NCI-H2107 (cell line): ENCODE measurements at places on chromosomes 3 and 15.

DNA sequence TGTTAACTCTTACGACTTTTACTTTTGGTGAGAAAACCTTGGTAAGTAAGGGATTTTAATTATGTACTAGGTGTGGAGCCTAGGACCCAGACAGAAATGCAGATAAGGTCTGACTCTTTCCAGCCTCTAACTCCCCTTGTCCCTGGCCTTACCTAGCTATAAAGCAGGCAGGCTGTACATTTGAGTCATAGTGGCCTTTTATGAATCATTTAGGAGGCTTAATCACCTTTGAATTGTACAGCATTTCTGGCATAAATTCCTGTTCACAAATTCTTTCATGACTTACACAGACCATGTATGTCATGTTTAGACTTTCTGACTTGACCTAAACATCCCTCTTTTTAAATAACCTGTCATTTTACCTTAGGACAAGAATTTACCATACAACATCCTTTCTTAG, 47.4 kb downstream of the CHCHD4 start:
- no peak for DNase-seq

DNA sequence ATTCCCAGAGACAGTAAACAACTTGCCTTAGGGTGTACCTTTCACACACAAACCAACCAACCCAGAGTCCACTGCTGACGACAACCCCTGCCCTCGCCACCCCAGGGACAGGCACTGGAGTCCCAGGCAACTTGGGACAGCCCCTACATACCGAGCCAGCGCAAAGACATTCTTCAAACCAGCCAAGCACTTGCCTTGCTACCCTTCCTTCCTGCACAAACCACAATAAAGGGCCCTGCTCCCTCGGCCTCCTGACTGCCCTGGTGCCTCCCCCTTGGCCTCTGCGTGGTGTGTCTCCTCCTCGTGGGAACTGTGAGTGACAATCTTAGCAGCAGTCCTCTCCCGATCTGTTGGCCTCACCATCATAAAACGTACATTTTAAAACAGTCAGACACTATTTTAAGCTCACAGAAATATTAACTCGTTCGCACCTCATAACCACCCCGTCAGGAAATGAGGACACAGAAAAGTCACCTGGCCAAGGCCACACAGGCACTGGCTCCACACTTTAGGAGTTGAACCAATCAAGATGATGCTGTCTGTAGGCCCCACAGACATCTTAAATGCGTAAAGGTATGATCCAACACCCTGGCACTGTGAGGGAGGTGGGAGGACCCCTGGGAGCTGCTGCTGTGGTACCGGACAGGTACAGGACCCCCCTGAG, 113.8 kb downstream of the ADCY5 start:
- no peak for DNase-seq

DNA sequence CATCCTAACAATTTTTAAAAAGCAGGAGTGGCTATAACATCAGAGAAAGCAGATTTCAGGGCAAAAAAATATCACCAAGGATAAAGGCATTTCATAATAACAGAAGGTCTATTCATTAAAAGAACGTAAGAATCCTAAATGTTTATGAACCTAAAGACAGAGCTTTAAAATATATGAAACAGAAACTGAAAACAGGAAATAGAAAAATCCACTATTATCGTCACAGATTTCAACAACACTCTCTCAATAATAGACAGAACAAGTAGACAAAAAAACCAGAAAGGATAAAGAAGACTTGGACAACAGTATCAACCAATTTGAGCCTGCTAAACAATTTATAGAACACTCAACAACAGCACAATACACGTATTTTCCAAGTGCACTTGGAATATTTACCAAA, 71.4 kb downstream of the FBXL22 start:
- DNase-seq, result no peak

DNA sequence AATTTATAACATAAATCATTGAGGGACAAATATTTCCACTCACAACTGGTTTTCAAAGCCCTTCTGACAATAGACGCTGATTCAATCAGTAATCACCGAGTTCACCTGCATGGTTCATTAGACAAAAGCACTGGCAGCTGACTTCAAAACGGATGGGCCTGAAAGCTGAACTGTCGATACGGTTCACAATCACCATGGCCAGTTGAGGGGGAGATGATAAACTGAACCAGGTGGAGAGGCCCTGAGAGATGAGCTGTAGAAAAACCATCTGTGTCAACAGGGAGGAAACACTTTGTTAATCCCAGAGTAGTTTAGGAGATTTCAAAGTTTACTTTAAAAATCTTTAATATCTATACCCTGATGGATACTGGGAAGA, 75.0 kb downstream of the PEX5L start:
- DNase-seq, result no peak

DNA sequence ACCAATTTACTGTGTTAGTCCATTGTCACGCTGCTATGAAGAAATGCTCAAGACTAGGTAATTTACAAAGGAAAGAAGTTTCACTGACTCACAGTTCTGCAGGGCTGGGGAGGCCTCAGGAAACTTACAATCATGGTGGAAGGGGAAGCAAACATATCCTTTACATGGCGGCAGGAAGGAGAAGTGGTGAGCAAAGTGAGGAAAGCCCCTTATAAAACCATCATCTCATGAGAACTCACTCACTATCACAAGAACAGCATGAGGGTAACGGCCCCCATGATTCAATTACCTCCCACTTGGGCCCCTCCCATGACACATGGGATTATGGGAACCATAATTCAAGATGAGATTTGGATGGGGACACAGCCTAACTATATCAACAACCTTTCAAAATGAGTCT, 20.2 kb downstream of the USF3 start:
- no peak for DNase-seq
